ENCODE measurements at places on chromosomes 3 and 15.
A peak's percentile ranks its signal among the peaks of the same experiment; 100 is the strongest.

- ATAC-seq, result no peak
Measured at GRCh38 chr3:67077656-67078055, 79.5 kb downstream of the KBTBD8 start.

GRCh38 chr15:68508485-68509189, 70.2 kb upstream of the CORO2B start:
- no peak for ATAC-seq

DNA sequence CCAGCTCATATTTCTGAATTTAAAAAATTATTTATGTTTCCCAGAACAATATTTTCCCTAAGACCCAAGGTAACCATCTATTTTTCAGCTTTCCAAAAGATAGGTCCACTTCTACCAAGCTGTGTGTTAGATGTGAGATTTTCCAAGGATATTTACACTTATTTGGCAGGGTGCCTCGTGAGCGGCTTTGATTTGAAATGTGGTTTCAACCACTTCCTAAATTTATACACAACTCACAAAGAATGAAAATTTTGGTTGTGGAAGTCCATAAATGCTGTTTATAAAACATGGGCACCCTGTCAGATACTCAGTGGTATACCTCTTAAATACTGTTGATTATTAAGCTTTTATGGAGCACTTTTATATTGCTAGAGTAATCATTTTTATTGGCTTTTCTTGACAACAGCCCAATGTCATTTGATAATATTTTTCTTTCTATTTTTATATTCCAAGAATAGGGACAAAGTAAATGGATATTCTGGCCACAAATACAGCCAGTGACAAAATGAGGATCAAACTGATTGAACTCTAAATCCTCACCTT, 57.6 kb downstream of the GAP43 start:
- no peak for ATAC-seq

GRCh38 chr3:136075811-136076210, 110.3 kb downstream of the PPP2R3A start:
- no peak for ATAC-seq

DNA sequence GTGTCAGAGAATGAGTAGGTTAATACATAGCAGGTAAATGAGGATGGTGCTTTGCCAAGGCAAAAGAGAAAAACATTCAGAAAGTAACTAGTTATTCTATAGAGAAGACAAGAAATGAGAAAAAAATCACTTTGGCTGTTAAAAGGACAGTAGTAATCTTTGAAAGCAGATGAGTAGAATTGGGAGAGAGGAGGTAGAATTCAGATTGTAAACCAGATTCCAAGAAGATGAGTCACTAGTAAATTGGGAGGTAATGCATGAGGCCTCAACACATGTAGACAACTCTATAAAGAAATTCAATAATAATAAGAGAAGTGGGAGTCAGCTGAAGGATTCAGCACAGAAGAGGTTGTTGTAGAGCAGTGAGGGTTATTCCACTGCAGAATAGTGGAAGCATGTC, 81.4 kb downstream of the MBNL1 start:
- ATAC-seq, result peak; percentile 52

DNA sequence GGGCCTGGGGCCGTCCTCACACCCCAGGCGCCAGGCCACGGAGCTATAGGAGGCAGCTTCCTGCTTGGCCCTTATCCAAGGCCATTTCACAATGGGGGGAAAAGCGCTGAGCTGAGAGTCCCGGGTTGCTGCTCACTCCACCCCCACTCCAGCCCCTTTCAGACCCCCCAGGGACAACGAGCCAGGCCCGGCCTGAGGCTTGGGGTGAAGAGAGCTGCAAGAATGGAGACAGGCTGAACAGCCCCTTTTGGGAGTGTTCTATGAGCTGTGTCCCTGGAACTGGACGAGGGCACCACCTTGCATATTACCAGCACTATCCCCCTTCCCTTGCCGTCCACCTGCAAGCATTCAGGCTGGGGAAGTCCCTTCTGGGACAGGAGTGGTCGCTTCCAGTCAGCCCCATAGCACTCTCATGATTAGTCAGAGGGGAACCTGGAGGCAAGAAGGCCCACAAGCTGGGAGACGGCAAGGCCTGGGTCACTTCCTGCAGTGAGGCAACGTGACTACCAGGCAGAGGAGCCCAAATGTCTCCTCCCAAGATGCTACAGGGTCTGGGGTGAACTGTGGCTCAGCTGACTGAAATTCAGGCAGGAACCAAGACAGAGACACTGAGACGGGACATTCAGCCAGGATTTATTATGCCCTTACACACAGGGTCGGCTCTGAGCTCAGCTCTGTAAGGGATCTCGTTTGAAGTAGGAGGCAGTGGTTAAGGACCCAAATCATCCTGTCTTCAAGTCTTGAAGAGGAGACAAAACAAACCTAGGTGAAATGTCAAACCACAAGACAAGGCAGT, 8.6 kb upstream of the SRP14 start:
- ATAC-seq, result no peak

- peak; percentile 92 for ATAC-seq
Measured at GRCh38 chr15:35168464-35168863, 83.4 kb upstream of the NANOGP8 start.

DNA sequence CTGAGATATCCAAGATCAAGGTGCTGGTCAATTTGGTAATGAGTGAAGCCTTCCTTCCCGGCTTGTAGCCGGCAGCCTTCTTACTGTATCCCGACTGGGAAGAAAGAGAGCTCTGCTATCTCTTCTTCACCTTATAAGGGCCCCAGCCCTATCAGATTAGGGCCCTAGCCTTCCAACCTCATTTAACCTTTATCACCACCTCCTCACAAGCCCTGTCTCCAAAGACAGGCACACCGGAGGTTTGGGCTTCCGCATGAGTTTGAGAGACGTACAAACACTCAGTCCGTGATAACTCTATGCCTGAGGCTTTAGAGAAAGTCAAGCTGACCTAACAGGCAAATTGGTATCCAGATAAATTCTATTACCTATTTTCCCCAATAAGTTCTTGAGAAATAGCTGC, 243.9 kb downstream of the OPA1 start:
- ATAC-seq, result no peak

GRCh38 chr15:44130778-44131177, 64.3 kb downstream of the FRMD5 start:
- ATAC-seq, result no peak

GRCh38 chr3:47892286-47893040, 89.5 kb downstream of the DHX30 start:
- no peak for ATAC-seq

GRCh38 chr3:78820542-78820941, 947.3 kb downstream of the ROBO1 start:
- no peak for ATAC-seq

DNA sequence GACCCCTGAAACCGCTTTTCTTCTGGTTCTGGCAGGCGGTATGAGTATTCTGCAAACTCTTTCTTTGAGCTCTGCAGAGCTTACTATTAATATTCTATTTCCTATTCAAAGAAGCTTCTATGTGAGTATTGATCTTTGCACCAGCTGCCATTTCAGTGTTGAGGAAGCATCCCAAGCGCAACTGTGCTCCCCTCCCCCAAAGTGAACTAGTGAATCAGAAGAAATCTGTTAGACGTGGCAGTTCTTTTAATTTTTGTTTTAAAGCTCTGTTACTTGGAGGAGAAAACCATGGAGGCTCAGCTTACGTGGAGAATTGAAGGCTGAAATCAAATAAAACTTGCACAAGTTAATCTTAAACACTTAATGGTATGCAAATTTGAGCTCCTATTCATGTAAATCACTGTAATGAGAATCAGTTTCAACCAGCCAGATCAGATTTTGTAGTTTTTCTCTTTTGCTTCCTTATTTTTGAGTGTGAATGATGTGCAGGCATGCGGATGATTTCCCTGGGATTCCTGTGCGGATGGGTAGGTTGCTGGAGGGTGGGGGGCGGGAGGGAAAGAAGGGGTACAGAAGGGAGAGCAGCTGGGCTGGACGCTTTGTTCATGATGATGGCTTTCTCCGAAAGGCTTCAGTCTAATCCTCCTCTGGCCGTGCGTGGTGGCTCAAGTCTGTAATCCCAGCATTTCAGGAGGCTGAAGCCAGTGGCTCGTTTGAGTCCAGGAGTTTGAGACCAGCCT, 16.1 kb upstream of the AGBL1 start:
- ATAC-seq, result no peak

DNA sequence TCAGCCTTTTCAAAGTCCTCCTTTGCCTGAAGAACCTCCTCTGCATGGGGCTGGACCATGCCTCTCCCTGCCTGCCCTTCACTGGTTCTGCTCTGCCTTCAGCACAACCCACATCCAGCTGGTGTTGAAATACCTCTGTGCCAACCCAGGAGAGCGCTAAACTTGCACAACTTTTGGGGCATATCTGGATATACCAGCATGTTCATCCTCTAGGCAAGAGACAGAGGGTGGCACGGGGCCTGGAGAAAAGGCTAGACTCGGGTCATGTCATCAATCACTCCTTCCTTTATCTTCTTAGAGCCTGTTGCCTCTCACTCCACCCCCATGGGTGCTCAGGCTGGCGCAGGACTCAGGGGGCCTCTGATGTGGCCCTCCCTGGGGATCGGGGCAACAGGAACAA, 4.8 kb downstream of the SEMA4B start:
- no peak for ATAC-seq

DNA sequence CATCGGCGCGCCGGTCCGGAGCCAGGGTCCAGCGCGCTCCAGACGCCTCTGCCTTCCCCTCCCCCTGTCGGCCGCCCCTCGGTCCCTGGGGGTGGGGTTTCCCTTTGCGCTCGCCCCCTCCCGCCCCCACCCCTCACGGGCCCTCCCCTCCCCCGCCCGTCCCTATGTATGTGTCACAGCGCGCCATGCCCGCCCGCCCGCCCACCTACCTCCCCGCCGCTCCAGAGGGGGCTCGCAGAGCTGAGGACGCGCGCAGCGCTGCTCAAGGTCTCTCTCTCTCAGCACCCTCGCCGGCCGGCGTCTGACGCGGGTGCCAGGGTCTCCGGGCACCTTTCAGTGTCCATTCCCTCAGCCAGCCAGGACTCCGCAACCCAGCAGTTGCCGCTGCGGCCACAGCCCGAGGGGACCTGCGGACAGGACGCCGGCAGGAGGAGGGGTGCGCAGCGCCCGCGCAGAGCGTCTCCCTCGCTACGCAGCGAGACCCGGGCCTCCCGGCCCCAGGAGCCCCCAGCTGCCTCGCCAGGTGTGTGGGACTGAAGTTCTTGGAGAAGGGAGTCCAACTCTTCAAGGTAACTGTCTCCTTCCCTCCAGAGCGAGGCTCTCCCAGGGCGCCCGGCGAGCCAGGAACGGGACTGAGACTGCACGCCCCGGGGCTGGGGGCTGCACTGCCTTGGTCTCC, at the start of gene ACAN:
Gene ACAN, plus strand, starts transcription at position 196 of the 679 bp plus-strand sequence. CDS start 32,771 bp downstream, outside the sequence.
- no peak for ATAC-seq

DNA sequence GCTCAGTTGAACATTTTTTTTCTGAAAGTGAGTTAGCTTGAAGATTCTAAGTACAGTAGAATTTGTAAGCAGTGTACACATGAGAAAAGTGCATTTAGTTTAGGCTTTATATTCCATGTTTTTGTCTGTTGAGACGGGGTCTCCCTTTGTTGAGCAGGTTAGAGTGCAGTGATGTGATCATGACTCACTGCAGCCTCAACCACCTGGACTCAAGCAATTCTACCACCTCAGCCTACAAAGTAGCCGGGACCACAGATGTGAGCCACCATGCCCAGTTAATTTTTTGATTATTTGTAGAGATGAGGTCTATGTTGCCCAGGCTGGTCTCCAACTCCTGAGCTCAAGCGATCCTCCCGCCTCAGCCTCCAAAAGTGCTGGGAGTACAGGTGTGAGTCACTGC, 5.3 kb upstream of the CSNK1G1 start:
- no peak for ATAC-seq

DNA sequence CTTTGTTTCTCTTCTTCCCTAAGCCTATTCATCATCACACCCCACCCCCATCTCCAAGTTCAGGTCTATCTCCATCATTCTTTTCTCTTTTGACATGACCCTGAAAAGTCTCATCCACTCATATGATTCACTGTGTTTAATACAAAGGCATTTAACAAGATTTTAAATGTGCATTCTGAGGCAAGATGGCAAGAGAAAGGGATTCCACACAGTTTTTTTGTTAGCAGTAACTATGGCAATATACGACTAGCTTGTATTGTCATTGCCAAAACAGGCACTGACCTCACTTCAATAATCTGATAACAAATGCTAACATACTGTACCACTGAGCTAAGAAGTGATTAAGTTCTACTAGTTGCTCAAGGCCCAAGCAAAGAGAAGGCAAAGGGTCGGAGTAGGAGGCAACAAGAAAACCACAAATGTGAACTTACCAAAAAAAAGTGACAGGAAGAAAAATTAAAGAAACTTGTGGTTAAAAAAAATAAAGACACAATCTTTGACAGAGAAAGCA, 53.2 kb downstream of the FBN1 start:
- ATAC-seq, result peak; percentile 88

- ATAC-seq, result no peak
Measured at GRCh38 chr3:138046955-138047354, 37.0 kb downstream of the CLDN18 start.

GRCh38 chr15:87362531-87362930, 894.0 kb downstream of the NTRK3 start:
- peak; percentile 41 for ATAC-seq

- no peak for ATAC-seq
Measured at GRCh38 chr3:13891492-13892073, 11.7 kb upstream of the WNT7A start.

DNA sequence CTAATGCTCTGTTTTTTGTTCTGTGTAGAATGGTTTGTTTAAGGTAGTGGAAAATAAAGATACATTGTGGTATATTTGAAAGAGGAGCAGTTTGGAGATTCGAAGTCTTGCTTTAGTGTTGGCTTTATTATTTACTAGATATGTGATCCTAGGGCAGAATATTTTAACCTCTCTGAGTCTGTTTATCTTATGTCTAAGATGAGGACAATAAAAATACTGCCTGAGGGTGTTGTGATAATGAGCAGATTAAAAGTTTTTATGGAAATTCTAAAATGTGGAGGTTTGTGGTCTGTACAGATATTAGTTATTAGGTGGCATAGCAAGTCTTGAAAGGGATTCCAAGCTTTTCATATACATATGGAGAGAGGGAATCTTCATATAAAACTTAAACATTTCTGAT, 15.0 kb downstream of the TCF12 start:
- ATAC-seq, result no peak

- no peak for ATAC-seq
Measured at GRCh38 chr3:38331257-38332022, 15.1 kb upstream of the XYLB start.

GRCh38 chr3:13013151-13013561, 60.1 kb downstream of the IQSEC1 start:
- ATAC-seq, result no peak

- ATAC-seq, result no peak
Measured at GRCh38 chr3:34131091-34131490, 332.7 kb downstream of the PDCD6IP start.

DNA sequence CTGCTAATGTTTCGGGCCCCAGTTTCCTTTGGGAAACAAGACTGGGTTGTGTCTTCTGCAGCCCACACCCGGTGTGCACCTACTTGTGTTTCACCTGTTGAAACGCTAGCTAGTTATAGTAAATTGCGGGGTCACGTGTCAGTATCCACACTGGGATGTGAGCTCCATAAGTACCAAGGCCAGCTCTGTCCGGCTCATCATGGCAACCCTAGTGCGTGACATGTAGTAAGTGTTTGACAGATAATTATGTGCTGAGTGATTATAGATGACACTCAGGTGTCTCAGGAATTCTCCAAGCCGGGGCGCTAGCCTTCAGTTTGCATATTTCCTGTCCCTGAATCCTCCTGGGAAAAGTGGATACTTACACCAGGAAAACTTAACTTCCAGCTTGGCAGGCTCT, 12.8 kb downstream of the APOD start:
- ATAC-seq, result no peak

All from SK-N-SH treated with all-trans-retinoic acid at 6 μM for 48 hours (cell line).